ENCODE measurements at places on chromosomes 16 and 17.

DNA sequence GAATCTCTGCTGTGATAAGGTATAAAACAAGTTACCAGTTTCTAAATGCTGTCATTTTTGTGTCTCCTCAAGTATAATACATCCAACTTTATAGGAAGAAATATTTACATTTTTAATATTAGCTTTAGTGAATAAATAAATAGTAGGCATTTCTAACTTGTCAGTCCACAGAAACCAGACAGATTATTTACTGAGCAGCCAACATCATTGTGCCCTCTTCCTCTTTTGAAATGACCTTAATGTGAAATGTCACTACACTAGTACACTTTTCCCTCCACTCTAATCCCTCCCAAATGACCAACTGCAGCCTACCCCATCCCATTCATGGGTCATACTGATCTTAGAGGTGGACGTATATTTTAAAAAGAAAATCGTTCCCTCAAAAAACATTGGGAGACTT lies 9.2 kb downstream of the STXBP4 start:
- DNase-seq = no peak

GRCh38 chr16:67146523-67147357 lies 4.1 kb downstream of the B3GNT9 start:
- no peak for DNase-seq

- no peak for DNase-seq
Observed at GRCh38 chr16:54237-54581, 581 bp downstream of the SNRNP25 start.

DNA sequence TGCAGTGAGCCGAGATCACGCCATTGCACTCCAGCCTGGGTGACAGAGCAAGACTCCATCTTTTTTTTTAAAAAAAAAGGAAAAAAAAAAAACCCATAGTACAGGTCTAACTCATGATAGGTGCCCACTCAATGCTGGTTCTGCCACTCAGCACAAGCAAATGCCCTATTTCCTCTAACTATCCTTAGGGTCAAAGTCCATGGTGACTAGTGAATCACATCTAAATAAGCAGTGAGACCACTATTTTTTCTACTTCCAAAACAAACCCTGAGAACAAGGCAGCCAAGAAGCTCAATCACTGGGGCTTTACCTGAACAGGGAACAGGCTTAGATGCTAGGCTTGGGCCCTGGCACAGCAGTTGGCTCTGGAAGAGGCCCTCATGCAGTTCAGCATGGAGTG lies 3.4 kb downstream of the BLTP2 start:
- no peak for DNase-seq

- no peak for DNase-seq
Observed at GRCh38 chr16:83622010-83622409, 185.8 kb upstream of the HSBP1 start.

All from CD4-positive, alpha-beta T cell treated with Interferon gamma for 1 hour (primary cell).